ENCODE measurements at places on chromosomes 16 and 17. TPM values are rescaled to one million over a fixed set of nuclear protein-coding genes. Genes with fewer than 3 reads are reported as not detected.
A peak's percentile ranks its signal among the peaks of the same experiment; 100 is the strongest.

DNA sequence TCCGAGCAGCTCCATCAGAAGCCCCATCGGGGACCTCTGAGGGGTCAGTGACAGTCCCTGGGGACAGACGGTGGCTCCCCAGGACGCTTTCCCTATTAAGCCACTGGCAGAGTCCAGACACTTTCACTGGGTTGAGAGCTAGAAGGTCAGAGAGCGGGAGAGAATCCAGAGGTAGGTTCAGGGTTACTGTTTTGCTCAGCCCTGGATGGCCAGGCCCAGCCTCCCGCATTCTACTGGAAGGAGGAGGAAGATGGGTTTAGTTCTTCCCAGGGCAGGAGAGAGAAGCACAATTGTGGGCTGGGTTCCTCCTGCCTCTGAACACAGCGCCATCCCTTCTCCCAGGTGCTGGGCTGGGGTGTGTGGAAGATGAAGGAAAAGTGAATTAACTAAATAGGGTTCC is 452.8 kb downstream of the SLC39A11 start:
- H3K27ac ChIP-seq, result no peak overlapping the region
- H3K27me3 ChIP-seq, result no peaks in the 10 kb centered on the region
- H3K4me1 ChIP-seq, result no peaks in the 10 kb centered on the region
- H3K36me3 ChIP-seq, result no peaks in the 10 kb centered on the region
- H3K4me3 ChIP-seq, result no peak overlapping the region

- no peaks in the 10 kb centered on the region for H3K27me3 ChIP-seq
- H3K4me3 ChIP-seq, result no peak overlapping the region
- H3K27ac ChIP-seq, result peak overlapping the region; percentile 78
- no peaks in the 10 kb centered on the region for H3K36me3 ChIP-seq
These were observed 36.9 kb downstream of the SOST start for GRCh38 chr17:43721537-43722268.

Gene CIBAR2
- total RNA-seq, result not detected

- H3K36me3 ChIP-seq, result peaks cover 7% of the 10 kb centered on the region
- H3K27ac ChIP-seq, result no peak overlapping the region
- peak; percentile 62 for DNase-seq
- peaks cover 3% of the 10 kb centered on the region for H3K4me1 ChIP-seq
These were observed 1.1 kb downstream of the SYT17 start for GRCh38 chr16:19169082-19169639.

GRCh38 chr16:8958344-8959167 is 5.2 kb downstream of the USP7 start:
- no peak overlapping the region for H3K4me3 ChIP-seq
- H3K27ac ChIP-seq, result no peak overlapping the region
- H3K27me3 ChIP-seq, result no peaks in the 10 kb centered on the region
- no peaks in the 10 kb centered on the region for H3K36me3 ChIP-seq
- H3K4me1 ChIP-seq, result peaks cover 12% of the 10 kb centered on the region

GRCh38 chr17:49555495-49556222 is 20.0 kb upstream of the NXPH3 start:
- no peak overlapping the region for H3K27ac ChIP-seq
- DNase-seq, result no peak
- no peak overlapping the region for H3K4me3 ChIP-seq
- H3K27me3 ChIP-seq, result peaks cover 12% of the 10 kb centered on the region
- H3K36me3 ChIP-seq, result no peaks in the 10 kb centered on the region

GRCh38 chr17:15341385-15341849 is at the start of gene TEKT3:
Gene TEKT3 (minus strand): TSS chr17:15341597. CDS start chr17:15331585, 10,012 bp downstream.
- H3K27me3 ChIP-seq, result peaks cover 32% of the 10 kb centered on the region
- no peaks in the 10 kb centered on the region for H3K36me3 ChIP-seq
- H3K4me1 ChIP-seq, result peaks cover 2% of the 10 kb centered on the region
- DNase-seq, result peak; percentile 99
- no peak within 1 kb of the TSS for H3K27ac ChIP-seq
- peak within 1 kb of the TSS; percentile 89 for H3K4me3 ChIP-seq

- peak; percentile 93 for DNase-seq
- H3K4me3 ChIP-seq, result no peak overlapping the region
- H3K27ac ChIP-seq, result no peak overlapping the region
These were observed 19.3 kb downstream of the GDE1 start for GRCh38 chr16:19502395-19503131.

DNA sequence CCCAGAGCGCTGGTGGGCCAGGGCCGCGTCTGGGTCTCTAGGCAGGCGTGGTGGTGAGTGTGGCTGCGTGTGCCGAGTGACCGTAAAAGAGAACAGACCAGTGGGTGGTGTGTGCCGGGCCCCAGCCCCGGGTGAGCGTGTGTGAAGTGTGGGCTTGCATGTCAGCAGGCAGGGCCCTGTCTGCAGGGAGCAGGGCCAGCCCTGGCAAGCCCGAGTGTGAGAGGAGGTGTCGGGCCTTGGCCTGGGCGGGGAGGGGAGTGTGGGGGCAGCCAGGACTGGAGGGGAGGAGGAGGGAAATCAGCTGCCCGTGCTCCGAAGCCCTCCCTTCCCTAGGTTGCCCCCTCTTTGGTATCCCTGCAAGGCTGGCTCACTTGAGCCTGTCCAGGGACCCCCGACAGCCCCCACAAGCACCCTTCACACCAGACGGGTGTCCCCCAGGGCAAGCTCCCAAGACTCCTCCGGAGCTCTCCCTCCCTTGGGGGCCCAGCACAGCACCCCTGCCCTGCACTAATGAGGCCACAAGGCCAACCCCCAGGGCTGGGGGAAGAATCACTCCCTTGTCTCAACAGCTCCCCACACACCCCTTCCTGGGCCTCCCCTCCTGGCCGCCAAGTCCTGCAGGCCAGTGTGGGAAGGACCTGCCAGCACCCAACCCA is 1.9 kb downstream of the USH1G start:
- peak; percentile 80 for DNase-seq
- peaks cover 48% of the 10 kb centered on the region for H3K27me3 ChIP-seq
- H3K4me3 ChIP-seq, result no peak overlapping the region
- no peaks in the 10 kb centered on the region for H3K36me3 ChIP-seq
- H3K27ac ChIP-seq, result no peak overlapping the region

GRCh38 chr16:89601906-89602272 is 11.6 kb upstream of the DPEP1 start:
- no peaks in the 10 kb centered on the region for H3K4me1 ChIP-seq
- no peak for DNase-seq
- H3K36me3 ChIP-seq, result no peaks in the 10 kb centered on the region

DNA sequence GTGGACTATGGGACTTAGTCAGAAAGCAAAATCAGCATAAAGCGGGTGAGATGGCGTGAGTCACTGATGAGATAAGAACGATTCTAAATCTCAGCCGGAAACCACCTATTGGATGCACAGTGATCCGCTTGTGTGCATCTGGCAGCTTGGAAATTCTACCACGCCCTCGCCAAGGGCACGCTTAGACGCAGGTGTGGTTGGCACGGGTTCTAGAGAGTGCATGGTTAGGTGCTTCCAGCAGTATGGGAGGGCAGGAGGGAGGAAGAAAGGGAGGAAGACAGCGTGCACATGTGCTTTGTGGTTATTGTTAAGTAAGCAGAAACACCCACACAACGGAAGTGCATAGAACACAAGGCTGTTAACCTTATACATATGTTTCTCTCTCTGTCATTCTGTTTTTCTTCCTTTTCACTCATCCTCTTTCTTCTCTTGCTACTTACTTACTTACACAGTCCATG is 374.0 kb upstream of the ASIC2 start:
- peak; percentile 22 for DNase-seq
- H3K4me3 ChIP-seq, result no peak overlapping the region
- H3K27me3 ChIP-seq, result no peaks in the 10 kb centered on the region
- H3K36me3 ChIP-seq, result no peaks in the 10 kb centered on the region

Gene COG4
- total RNA-seq, result 69.8 TPM

- H3K27me3 ChIP-seq, result no peaks in the 10 kb centered on the region
- H3K4me3 ChIP-seq, result no peak overlapping the region
- H3K27ac ChIP-seq, result peak overlapping the region; percentile 77
- peak; percentile 73 for DNase-seq
These were observed 10.9 kb downstream of the NHERF1 start for GRCh38 chr17:74759243-74759801.

GRCh38 chr16:24381470-24382118 is 125.5 kb downstream of the CACNG3 start:
- peak overlapping the region; percentile 23 for H3K4me3 ChIP-seq
- no peaks in the 10 kb centered on the region for H3K36me3 ChIP-seq

Gene LRRC46
- total RNA-seq, result 0.82 TPM

DNA sequence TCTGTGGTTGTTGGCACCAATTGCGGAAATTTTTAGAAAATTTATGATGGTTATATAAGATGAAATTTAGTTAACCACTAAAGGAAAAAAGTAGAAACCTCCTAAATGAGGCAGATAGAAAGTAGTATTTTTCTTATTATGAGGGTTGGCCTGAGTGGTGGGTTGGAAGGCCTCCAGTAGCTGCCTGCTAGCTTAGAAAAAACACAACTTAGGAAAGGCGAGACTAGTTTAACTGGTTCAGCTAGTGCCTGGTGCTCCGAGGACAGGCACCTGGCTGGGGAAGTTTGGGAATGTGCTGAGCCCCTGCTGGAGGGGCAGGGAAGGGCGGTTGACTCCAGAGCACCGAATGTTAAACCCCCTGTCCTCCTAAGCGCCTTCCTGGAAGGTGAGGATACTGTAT is 19.9 kb downstream of the LDHD start:
- H3K4me3 ChIP-seq, result no peak overlapping the region
- peaks cover 28% of the 10 kb centered on the region for H3K4me1 ChIP-seq
- H3K27me3 ChIP-seq, result no peaks in the 10 kb centered on the region
- DNase-seq, result peak; percentile 91
- no peak overlapping the region for H3K27ac ChIP-seq
- peaks cover 5% of the 10 kb centered on the region for H3K36me3 ChIP-seq

- H3K27ac ChIP-seq, result no peak overlapping the region
- H3K4me1 ChIP-seq, result peaks cover 7% of the 10 kb centered on the region
- peaks cover 7% of the 10 kb centered on the region for H3K36me3 ChIP-seq
These were observed 153.3 kb downstream of the C16orf78 start for GRCh38 chr16:49526860-49527365.

DNA sequence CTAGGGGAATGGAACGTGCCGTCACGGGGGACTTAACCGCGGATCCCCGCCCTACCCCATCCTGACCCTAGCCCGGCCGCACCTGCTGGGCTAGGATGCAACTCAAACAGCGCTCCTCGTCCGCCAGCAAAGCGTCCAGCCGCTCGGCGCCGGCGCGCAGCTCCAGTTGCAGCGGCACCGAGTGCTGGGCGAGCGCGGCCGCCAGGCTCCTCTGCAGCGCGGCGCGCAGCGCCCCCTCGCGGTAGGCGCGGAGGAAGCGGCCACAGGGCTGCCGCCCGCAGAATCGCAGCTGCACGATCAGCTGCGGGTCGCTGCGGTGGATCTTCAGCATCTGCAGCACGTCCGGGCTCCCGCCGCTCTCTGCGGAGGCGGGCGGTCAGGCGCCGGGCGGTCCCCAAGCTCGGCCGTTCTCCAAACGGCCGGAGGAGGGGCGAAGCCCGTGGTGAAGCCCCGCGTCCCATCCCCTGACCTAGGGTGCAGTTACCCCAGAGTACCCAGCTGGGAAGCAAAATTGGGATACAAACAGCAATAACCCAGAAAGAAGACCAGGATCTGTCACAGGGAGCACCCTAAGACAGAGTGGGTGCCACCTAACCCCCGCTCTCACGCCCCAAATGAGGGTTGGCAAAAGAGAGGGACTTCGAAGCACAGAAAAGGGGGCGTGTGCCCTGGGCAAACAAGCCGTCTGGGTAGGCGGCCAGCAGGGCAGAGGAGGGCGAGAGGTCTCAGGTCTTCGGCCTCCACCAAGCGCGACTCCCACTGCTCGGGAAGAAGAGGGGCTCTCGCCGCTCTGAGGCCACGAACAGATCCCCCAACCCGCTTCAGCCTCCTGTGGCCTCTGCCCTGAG is 4.2 kb downstream of the TRADD start:
- H3K36me3 ChIP-seq, result no peaks in the 10 kb centered on the region
- no peaks in the 10 kb centered on the region for H3K4me1 ChIP-seq
- peak; percentile 93 for DNase-seq
- H3K4me3 ChIP-seq, result no peak overlapping the region

GRCh38 chr16:71341881-71342280 is 16.6 kb upstream of the CALB2 start:
- no peaks in the 10 kb centered on the region for H3K36me3 ChIP-seq
- no peak overlapping the region for H3K4me3 ChIP-seq
- DNase-seq, result no peak
- no peaks in the 10 kb centered on the region for H3K4me1 ChIP-seq

- H3K36me3 ChIP-seq, result no peaks in the 10 kb centered on the region
- H3K4me1 ChIP-seq, result no peaks in the 10 kb centered on the region
- H3K27ac ChIP-seq, result no peak overlapping the region
These were observed 581.6 kb upstream of the PSMD7 start for GRCh38 chr16:73714976-73715375.

DNA sequence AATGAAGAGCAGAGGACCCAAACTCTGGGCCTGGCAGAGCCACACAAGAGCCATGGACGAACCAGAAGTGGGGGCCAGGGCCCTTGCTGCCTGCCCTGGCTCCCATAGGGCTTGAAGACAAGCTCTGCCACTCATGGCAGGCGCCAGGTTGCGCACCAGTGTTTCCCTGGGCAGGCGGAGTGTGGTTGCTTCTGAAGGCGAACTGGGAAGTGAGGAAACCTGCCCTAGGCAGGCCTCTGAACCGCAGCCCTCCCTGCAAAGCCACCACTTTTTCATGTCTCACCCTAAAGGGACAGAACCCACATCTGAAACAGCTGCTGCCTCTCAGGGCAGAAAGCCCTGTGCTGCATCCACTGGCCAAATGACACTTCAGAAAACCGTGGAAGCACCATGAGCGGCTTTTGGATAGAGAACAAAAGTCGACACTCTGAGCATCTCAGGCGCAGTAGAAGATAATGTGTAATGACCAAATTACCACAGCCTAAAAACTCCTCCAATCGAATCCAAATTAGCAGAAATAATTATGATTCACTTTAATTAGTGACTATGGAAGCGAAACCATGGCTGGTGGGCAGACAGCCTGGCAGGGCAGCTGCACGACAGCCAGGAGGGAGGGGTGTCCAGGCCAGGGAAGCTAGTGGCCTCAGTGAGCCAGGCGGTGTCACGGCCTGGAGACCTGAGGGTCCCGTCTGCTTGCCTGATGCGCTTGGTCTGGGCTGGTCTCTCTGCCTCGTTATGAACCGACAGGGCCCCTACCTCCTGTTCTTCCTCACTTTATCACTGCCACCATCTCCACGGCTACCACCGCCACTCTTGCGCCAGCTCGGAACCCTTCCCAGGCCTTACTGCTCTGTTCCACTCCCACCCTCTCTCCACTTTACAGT is 59.1 kb downstream of the PRMT7 start:
- H3K36me3 ChIP-seq, result no peaks in the 10 kb centered on the region
- no peaks in the 10 kb centered on the region for H3K27me3 ChIP-seq
- no peak overlapping the region for H3K27ac ChIP-seq
- peaks cover 4% of the 10 kb centered on the region for H3K4me1 ChIP-seq
- DNase-seq, result no peak

DNA sequence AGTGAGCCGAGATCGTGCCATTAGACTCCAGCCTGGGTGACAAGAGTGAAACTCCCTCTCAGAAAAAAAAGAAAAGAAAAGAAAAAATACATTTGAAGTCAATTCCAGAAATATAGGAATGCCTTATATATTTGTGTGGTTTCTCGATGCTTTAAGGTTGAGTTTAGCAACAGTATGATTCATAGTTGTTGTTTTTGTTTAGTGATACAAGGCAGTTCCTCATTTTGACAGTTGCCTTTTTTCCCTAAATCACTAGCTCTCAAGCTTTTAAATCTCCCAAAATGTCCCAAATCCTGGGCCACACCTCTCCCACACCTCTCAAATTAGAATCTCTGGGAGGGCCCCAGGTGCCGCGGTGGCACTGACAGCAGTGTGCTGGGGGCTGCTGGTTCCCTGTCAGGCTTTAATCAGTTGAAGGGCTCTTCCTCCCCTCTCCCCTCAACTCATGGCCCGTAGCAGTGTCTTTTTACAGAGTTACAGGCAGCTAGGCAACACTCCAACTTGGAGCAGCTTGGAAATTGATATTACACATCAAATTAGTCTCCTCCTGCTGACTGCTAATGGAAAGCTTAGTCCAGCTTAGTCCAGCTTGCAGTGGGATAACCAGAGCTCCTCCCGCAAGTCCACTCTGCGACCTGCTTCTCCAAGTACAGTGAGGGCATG is 58.4 kb downstream of the EPN2 start:
- no peaks in the 10 kb centered on the region for H3K36me3 ChIP-seq
- H3K27me3 ChIP-seq, result no peaks in the 10 kb centered on the region
- no peak overlapping the region for H3K4me3 ChIP-seq
- H3K4me1 ChIP-seq, result no peaks in the 10 kb centered on the region
